ENCODE measurements at places on chromosomes 5 and 9.

- DNase-seq: no peak
Measured at GRCh38 chr5:139082813-139083498, 115.2 kb downstream of the SIL1 start.

DNA sequence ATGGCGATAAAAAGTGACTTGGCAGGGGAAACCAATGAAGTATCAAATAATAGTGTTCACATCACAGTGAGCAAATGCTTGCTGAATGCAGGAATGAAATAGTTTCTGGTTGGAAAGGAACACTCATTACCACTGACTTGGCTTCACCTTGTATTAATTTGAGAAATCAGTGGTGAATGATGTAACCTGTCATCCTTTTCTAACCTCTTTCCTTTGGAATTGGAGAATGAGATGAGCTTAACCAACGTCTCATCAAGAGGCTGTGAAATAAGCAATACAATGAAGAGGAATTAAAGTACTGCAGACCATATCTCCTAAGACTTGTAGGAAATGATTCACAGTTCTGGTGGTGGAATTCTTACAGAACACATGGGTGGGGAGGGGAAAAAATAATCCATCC, 192.2 kb downstream of the DMAC1 start:
- DNase-seq: no peak

DNA sequence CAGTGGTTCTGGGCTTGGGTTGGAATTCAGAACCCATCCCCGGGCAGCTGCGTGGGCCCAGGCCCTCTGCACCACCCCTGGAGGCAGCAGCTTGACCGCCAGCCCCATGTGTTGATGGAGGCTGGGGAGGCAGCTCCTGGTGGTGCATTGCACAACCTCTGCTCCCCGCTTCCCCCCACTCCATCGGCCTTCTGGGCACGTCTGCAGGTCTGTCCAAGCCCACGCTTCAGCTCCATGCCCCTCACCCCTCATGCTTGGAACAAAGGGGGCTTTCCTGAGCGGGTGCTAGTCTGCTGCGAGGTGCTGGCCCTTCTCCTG, 1.4 kb downstream of the NCS1 start:
- DNase-seq: no peak

- no peak for DNase-seq
Measured at GRCh38 chr9:19269582-19269981, 39.1 kb downstream of the DENND4C start.

GRCh38 chr9:4077499-4078102, 222.3 kb downstream of the GLIS3 start:
- DNase-seq: peak; percentile 2
